ENCODE measurements at places on chromosomes 11 and 22. TPM values are rescaled to one million over a fixed set of nuclear protein-coding genes. Genes with fewer than 3 reads are reported as not detected.

DNA sequence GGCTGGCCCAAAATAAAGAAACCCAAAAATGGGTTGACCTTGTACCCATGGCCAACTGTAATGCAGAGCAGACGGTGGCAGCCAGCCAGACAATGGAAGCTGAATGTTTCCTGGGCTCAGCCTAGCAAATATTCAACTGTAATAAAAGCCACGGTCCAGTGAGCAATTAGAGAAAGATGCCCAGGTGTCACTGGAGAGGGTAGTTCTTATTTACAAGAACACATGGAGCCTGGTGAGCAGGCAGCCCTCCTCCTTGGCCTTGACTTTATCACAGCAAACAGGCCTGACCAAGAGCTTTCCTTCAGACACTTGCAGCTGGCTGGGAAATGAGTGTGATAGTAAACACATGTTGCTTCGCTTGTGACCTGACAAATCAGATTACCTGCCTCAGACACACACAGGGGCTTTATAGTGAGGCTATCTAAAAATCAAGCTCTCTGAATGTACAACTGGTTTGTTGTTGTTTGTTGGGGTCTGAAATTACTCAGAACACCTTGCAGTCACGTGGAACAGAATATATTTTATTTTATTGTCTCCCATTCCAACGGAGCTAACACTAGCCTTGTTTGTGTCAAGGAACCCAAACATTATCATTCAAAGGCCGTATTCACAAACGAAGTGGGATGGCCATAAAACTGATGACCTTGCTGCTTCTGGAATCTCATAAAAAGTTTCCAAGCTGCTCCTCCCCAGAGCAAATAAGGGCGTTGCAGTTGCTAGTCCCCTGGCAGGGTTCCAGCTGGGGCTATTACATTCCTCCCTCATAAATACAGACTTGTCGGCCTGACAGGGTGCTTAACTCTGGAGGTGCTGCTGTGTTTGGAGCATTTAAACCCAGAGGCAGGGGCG, 161.1 kb downstream of the BBOX1 start:
- H3K27me3 ChIP-seq: no peaks in the 10 kb centered on the region
- DNase-seq: peak; percentile 88
- no peak overlapping the region for H3K27ac ChIP-seq
- no peaks in the 10 kb centered on the region for H3K36me3 ChIP-seq
- H3K4me3 ChIP-seq: no peak overlapping the region

The TH gene
- total RNA-seq: not detected

DNA sequence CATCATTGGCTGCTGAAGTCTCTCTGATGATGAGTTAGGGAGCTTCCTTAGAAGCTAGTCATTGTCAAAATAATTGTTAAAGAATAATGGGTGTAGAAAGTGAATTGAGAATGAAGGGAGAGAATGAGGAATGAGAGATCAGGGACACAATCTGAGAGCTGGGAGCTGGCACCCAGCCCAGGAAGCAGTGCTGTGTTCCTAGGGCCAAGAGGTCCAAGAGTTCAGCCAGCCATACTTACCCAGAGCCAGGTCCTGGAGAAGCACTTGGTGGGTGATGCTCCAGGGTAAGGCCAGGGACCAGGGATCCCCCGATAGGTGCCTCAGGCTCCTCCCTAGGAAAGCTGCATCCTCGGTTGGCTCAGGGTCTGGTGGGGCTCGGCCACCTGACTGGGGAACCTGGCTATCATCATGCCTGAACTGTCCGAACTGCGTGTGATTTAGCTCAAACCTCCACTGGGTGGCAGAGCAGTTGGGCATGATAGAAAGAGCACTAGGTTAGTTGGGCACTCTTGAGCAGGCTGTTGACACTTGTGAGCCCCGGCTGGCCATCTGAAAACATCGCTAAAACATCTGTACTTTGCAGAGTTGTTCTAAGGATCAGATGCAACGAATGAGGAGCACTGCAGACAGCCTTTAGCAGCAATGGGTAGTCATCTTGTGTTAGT, 123.9 kb upstream of the NCAM1 start:
- peaks cover 7% of the 10 kb centered on the region for H3K4me1 ChIP-seq
- no peaks in the 10 kb centered on the region for H3K36me3 ChIP-seq
- H3K4me3 ChIP-seq: no peak overlapping the region

The TRIM21 gene
- 19.1 TPM for total RNA-seq

DNA sequence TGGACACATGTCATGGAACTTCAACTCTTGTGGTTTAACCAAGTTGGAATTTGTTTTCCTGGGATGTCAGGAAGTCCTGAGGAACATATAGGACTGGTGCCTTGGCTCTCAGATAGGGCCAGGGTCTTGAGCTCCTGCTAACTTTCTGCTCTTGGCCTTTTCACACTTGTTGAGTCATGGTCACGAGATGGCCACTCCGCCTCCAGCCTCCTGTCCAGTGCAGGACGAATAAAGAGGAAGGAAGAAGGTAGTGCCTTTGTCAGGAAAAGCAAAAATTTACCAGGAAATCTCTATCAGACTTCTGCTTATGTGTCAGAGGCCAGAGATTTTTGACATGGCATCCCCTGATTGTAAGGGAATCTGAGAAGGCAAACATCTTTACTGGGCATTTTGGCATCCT, 89.1 kb upstream of the ARHGAP20 start:
- no peaks in the 10 kb centered on the region for H3K36me3 ChIP-seq
- no peaks in the 10 kb centered on the region for H3K27me3 ChIP-seq
- DNase-seq: no peak
- H3K4me1 ChIP-seq: no peaks in the 10 kb centered on the region

The CATSPERZ gene
- total RNA-seq: not detected

DNA sequence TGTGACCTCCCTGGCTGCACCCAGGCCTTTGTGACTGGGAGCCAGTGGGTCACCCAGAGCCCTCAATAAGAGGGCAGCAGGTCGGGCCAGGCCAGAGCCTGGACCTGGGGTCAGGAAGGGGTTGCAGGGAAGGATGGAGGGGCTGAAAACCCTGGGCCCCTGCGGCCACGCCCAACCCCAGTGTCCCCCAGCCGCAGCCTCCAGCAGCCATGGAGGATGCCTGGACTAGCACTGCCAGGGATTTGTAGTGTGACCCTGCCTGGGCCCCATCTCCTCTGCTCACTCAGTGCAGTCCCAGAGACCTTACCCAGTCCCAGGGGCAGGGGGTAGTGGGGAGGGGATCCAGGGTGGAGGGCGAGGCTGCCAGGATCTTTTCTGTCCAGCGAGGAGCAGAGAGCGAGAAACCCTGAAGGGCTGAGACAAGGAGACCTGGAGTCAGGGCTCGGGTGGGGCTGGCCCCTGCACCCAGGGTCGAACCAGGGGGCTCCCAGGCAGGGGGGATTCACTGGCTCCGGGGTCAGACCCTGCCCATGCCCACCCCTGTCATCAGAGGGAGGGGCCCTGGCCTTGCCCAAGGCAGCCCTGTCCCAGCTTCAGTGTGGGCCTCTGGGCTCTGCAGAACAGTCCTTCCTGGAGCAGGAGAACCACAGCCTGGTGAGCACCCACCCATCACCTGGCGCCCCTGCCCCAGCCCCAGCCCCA, 187.5 kb downstream of the IGLL1 start:
- no peak overlapping the region for H3K27ac ChIP-seq
- no peaks in the 10 kb centered on the region for H3K4me1 ChIP-seq

The C11orf91 gene
- total RNA-seq: 5.8 TPM
